Aorta (tissue), 5 donors: ENCODE measurements at places on chromosomes 2 and 18.
A peak's percentile ranks its signal among the peaks of the same experiment; 100 is the strongest.

GRCh38 chr2:232567721-232568120 lies 17.2 kb downstream of the EIF4E2 start:
- no peak overlapping the region for H3K27ac ChIP-seq
- H3K27me3 ChIP-seq: no peaks in the 10 kb centered on the region

DNA sequence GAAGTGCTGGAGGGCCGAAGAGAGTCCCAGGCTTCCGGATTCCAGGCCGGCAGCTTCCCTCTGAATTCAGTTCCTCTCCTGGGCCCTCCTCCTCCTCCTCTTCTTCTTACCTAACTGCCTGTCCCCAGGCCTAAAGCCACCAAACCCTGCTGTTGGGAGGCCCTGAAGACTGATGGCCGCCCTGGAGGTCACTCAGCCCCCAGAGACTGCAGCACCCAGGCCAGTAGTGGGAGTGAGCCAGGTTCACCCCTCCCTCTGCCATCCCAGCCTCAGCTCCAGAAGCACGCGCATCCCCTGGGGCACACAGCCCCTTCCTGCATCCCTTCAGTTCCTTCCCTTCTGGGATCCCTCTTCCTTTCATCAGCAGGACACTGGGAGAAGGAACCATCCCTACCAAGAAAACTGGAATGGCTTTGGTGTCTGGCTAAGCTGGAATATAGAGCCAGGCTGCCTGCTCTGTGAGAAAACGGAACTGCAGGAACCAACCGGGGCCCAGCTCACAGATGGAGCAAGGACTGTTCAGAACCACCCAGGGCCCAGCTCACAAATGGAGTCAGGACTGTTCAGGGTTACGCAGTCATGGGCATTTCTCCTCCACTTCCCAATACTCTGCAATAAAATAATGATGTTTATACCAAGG lies 127.4 kb downstream of the NDUFA10 start:
- no peaks in the 10 kb centered on the region for H3K4me1 ChIP-seq
- H3K27me3 ChIP-seq: no peaks in the 10 kb centered on the region
- H3K36me3 ChIP-seq: no peaks in the 10 kb centered on the region
- H3K27ac ChIP-seq: no peak overlapping the region
- no peak for DNase-seq

- peak overlapping the region; percentile 83 for H3K27ac ChIP-seq
- no peak for DNase-seq
- no peaks in the 10 kb centered on the region for H3K36me3 ChIP-seq
- no peaks in the 10 kb centered on the region for H3K27me3 ChIP-seq
Observed at GRCh38 chr18:58828399-58829121, 36.1 kb upstream of the ZNF532 start.

- no peaks in the 10 kb centered on the region for H3K4me1 ChIP-seq
- no peak overlapping the region for H3K4me3 ChIP-seq
- H3K27me3 ChIP-seq: no peaks in the 10 kb centered on the region
Observed at GRCh38 chr2:31384351-31384750, 30.2 kb downstream of the XDH start.

- no peaks in the 10 kb centered on the region for H3K27me3 ChIP-seq
- no peak overlapping the region for H3K27ac ChIP-seq
- H3K4me3 ChIP-seq: no peak overlapping the region
- no peaks in the 10 kb centered on the region for H3K36me3 ChIP-seq
- no peak for DNase-seq
- no peaks in the 10 kb centered on the region for H3K4me1 ChIP-seq
Observed at GRCh38 chr2:199704358-199705238, 146.4 kb downstream of the FTCDNL1 start.

- H3K4me3 ChIP-seq: no peak overlapping the region
- H3K27ac ChIP-seq: no peak overlapping the region
- no peak for DNase-seq
- H3K4me1 ChIP-seq: no peaks in the 10 kb centered on the region
- no peaks in the 10 kb centered on the region for H3K27me3 ChIP-seq
- H3K36me3 ChIP-seq: no peaks in the 10 kb centered on the region
Observed at GRCh38 chr2:182077023-182077422, 91.4 kb downstream of the PPP1R1C start.

- H3K36me3 ChIP-seq: no peaks in the 10 kb centered on the region
- no peak overlapping the region for H3K27ac ChIP-seq
- no peak overlapping the region for H3K4me3 ChIP-seq
- H3K4me1 ChIP-seq: no peaks in the 10 kb centered on the region
Observed at GRCh38 chr18:6145645-6146306, 250.5 kb upstream of the TMEM200C start.

GRCh38 chr18:36099311-36099710 lies 29.8 kb downstream of the SLC39A6 start:
- no peaks in the 10 kb centered on the region for H3K4me1 ChIP-seq
- no peaks in the 10 kb centered on the region for H3K27me3 ChIP-seq
- H3K4me3 ChIP-seq: no peak overlapping the region
- no peak for DNase-seq
